Panc1 (cell line): ENCODE measurements at places on chromosomes 16 and 17. TPM values are rescaled to one million over a fixed set of nuclear protein-coding genes. Genes with fewer than 3 reads are reported as not detected.

GRCh38 chr16:79217375-79218011, 383.0 kb downstream of the MAF start:
- no peaks in the 10 kb centered on the region for H3K36me3 ChIP-seq
- DNase-seq = no peak
- no peak overlapping the region for H3K4me3 ChIP-seq
- no peak overlapping the region for H3K27ac ChIP-seq
- no peaks in the 10 kb centered on the region for H3K27me3 ChIP-seq
- H3K4me1 ChIP-seq = no peaks in the 10 kb centered on the region

GRCh38 chr16:71537643-71538042, 11.4 kb downstream of the CHST4 start:
- H3K27ac ChIP-seq = no peak overlapping the region
- no peaks in the 10 kb centered on the region for H3K36me3 ChIP-seq
- H3K4me1 ChIP-seq = no peaks in the 10 kb centered on the region
- no peak for DNase-seq

DNA sequence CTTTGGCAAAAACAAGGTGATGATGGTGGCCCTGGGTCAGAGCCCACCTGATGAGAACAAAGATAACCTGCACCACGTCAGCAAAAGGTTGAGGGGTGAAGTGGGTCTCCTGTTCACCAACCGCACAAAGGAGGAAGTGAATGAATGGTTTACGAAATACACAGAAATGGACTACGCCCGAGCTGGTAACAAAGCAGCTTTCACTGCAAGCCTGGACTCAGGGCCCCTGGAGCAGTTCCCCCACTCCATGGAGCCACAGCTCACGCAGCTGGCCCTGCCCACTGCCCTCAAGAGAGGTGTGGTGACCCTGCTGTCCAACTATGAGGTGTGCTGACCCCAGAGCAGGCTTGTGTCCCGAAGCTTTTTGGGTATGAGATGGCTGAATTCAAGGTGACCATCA, 29.7 kb upstream of the DLX4 start:
- no peak overlapping the region for H3K4me3 ChIP-seq
- H3K4me1 ChIP-seq = no peaks in the 10 kb centered on the region
- no peak overlapping the region for H3K27ac ChIP-seq
- H3K36me3 ChIP-seq = no peaks in the 10 kb centered on the region

DNA sequence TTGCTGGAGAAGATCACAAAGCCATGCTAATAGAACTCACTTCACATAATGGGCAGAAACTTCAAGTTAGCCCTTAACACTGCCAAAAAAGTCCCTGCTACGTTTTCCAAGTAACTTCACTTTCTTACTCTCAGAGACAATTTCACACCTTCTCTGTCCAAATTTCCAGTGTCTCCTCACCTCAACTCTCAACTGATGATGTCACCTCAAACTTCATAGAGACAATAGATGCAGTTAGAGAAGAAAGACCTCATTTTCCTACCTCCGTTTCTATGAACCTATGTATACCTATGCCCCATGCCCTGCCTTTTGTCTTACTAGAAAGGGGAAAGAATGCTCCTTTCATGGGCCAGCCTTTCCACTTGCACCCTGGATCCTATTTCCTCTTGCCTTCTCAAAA, 14.2 kb upstream of the EFCAB3 start:
- no peaks in the 10 kb centered on the region for H3K4me1 ChIP-seq
- DNase-seq = no peak
- H3K27me3 ChIP-seq = peaks cover 16% of the 10 kb centered on the region
- no peak overlapping the region for H3K4me3 ChIP-seq

The CHST5 gene
- total RNA-seq = 0.15 TPM

- H3K36me3 ChIP-seq = no peaks in the 10 kb centered on the region
- no peak for DNase-seq
- no peaks in the 10 kb centered on the region for H3K27me3 ChIP-seq
Observed at GRCh38 chr17:77834170-77835115, 124.1 kb upstream of the TNRC6C start.

DNA sequence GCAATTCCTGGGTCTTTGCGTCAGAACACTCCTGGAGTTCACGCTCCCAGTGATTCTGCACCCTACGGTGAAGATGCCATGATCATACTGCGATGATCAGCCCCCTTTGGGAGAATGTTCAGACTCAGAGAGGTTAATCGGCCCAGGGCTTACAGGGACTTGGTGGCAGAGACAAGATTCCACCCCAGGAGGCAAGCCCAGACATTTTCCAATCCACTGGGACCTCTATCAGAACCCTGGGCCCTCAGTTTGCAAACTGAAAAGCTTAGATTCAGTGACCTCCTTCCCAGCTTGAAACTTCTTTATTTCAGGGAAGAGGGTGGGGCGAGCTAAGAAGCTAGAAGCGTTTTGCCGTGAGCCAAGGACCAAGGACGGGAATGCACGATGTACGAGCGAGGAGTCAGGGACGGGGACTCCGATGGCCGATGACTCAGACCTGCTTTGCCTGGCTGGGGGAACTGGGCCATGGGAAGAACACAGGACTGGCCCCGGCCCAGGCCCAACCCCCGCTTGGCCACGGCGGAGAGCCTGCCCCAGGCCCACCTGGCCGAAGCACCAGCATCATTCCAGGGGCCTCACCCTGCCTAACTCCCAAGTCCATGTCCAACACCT, 34.7 kb downstream of the SOCS3 start:
- H3K27me3 ChIP-seq = no peaks in the 10 kb centered on the region
- H3K36me3 ChIP-seq = no peaks in the 10 kb centered on the region
- no peak overlapping the region for H3K4me3 ChIP-seq
- H3K4me1 ChIP-seq = peaks cover 33% of the 10 kb centered on the region

The TMEM219 gene
- 161 TPM for total RNA-seq

GRCh38 chr16:88662222-88662842, 559 bp downstream of the MVD start:
- no peaks in the 10 kb centered on the region for H3K27me3 ChIP-seq
- H3K4me1 ChIP-seq = peaks cover 5% of the 10 kb centered on the region; the same call in 1 of the 2 replicates
- H3K36me3 ChIP-seq = no peaks in the 10 kb centered on the region; the same call in 1 of the 2 replicates
- H3K4me3 ChIP-seq = peak overlapping the region; percentile 71

The C17orf67 gene
- total RNA-seq = 3.4 TPM
